Urothelium cell line (cell line): ENCODE measurements at places on chromosomes 12 and 14.
A peak's percentile ranks its signal among the peaks of the same experiment; 100 is the strongest.

GRCh38 chr14:68426661-68427549, 366.0 kb downstream of the ZFP36L1 start:
- no peak for DNase-seq

GRCh38 chr12:4421590-4422031, 24.0 kb downstream of the FGF6 start:
- peak; percentile 73 for DNase-seq

DNA sequence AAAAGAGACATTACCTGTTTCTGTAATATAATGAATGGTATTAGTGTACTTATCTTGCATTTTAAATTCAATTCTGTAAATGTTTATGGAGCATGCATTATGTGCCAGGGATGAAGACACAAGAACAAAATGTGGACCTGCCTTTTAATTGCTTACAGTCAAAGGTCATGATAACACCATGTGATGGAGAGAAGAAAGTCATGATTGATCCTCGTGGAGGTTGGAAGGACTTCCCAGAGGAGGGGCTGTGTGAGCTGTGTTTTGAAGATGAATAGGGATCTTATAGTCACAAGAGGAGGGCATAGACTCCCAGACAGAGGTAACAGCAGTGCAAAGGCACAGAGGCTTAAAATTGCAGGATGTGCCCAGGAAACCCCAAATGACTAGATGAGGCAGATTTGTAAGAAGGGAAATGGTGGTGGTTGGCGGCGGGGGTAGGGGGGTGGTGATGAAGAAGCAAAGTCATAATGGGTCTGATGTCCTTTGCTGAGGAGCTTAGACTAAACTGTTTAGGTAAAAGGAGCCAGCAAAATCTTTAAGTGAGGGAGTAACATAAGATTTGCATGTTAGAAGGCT, 151.5 kb downstream of the PRKCH start:
- no peak for DNase-seq

DNA sequence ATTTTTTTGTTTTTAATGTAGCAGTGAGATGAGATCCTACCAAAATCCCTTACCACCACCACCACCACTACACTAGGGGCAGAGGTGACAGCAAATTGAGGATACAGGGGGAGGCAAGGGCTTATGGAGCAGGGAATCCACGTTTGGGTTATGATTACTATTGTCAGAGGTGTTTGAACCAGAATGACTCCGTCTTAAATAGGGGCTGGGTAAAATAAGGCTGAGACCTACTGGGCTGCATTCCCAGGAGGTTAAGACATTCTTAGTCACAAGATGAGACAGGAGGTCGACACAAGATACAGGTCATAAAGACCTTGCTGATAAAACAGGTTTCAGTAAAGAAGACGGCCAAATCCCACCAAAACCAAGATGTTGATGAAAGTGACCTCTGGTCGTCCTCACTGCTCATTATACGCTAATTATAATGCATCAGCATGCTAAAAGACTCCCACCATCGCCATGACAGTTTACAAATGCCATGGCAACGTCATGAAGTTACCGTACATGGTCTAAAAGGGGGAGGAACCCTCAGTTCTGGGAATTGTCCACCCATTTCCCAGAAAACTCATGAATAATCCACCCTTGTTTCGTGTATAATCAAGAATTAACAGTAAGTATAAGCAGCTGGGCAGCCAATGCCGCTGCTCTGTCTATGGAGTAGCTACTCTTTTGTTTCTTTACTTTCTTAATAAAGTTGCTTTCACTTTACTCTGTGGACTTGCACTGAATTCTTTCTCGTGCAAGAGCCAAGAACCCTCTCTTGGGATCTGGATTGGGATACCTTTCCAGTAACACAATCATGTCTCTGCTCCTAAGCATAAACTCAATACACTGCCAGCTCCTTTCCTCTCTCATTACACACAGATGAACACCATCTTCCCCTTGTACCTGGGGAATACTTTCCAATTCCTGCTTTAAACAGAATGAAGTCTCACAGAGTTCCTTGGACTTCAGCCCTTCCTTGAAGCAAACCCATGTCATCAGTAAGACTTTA, 16.7 kb upstream of the CRY1 start:
- DNase-seq: no peak

DNA sequence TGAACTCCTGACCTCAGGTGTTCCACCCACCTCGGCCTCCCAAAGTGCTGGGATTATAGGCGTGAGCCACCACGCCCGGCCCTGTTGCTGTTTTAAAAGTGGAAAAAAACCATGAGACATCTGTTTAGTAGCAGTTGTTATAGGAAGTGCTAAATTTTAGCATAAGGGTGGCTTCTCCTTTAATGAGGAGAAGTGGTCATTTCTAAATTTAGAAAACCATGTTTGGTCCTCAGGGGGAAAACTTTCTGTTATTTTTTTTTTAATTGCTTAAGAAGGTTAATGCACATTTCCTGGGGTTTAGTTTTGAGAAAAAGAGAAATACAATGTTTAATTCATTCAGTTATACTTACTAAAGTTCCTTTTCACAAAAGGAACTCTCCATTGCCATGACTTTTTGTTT, 102.1 kb downstream of the MYRFL start:
- no peak for DNase-seq

GRCh38 chr14:43249116-43249515, 1258.0 kb downstream of the FSCB start:
- no peak for DNase-seq

GRCh38 chr14:100748944-100749343, 22.3 kb downstream of the DLK1 start:
- DNase-seq: no peak

GRCh38 chr14:87133073-87133801, 859.7 kb downstream of the GALC start:
- DNase-seq: peak; percentile 83

GRCh38 chr12:106037524-106038298, 101.0 kb downstream of the NUAK1 start:
- DNase-seq: no peak

GRCh38 chr12:52506858-52507715, 13.1 kb downstream of the KRT5 start:
- DNase-seq: peak; percentile 70

- no peak for DNase-seq
Observed at GRCh38 chr12:88501972-88502938, 78.0 kb downstream of the KITLG start.

- DNase-seq: no peak
Observed at GRCh38 chr12:37545759-37546158, 770.8 kb upstream of the ALG10B start.

GRCh38 chr12:26244503-26244902, 49.1 kb downstream of the SSPN start:
- DNase-seq: no peak

DNA sequence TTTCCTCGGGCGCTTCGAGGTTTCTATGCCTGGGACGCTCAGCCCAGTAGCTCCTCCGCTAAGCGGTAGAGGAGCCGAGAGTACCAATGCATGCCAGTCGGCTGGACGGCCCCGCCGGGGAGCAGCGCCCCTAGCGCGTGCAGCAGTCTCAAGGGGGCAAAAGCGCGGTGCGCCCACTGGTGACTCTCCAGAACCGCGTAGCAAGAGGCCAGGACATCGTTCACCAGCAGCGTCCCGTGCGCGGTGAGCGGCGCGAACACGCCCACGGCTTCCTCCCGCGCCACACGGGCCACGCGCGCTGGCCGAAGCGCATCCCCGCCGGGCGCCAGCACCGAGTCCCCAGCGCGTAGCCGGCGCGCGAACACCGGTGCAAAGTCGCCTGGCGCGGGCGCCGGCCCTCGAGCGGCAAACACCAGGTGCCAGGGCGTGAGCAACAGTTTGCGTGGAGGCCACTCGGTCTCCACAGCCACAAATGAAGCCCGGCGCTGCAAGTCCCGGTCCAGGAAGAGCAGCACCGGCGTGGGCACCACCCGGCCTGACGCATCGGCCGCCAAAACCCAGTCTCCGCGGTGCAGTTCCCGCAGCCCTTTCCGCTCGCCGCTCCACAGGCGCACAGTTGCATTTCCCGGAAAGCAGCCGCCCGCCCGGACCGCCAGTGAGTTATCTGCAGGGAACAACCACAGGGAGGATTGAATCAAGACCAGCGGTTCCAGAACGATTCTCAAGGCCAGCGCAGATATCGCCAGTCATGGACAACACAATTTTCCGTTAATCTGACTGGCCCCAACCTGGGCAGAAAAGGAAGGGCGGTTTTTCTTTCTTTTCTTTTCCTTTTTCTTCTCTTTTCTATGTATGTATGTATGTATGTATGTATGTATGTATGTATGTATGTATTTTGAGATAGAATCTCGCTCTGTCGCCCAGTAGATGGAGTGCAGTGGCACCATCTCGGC, 4.5 kb downstream of the DHH start:
- no peak for DNase-seq

DNA sequence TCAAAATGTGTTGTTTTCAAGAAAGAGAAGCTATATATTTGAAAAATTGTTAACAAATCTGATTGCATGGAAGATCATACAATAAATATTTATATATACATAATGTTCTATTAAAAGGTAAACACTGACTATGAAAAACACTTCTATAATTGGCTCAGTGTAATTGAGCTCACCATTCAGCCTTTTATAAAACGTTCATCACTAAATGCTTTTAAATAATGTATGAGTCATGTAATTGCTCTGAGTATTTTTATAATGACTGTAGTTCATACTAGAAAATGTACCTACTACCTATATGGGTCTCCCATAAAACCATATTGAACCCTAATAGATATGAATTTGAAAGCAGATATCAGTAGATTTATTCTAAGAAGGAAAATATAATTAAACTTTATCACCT, 240.4 kb upstream of the MGAT4C start:
- DNase-seq: no peak

DNA sequence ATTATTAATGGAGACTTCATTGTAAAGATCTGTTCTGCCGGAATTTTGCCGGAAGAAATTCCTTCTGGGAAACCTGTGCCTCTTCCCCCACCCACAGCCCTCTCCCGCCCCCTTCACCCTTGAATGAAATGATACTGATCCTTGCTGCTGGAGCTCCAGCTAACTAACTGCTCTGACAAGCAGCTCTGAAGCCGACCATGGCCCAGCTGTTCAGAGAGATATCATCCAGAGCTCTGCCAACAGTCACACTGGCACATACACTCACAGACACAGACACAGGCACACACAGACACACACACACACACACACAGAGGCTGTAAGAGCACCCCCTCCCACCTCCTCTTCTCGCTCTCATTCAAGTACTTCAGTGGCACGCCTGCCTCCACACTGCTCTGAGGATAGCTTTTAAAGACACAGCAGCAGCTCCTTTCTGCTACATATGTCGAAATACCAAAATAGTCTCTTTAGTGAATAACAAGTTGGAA, 88.6 kb downstream of the R3HDM2 start:
- no peak for DNase-seq

DNA sequence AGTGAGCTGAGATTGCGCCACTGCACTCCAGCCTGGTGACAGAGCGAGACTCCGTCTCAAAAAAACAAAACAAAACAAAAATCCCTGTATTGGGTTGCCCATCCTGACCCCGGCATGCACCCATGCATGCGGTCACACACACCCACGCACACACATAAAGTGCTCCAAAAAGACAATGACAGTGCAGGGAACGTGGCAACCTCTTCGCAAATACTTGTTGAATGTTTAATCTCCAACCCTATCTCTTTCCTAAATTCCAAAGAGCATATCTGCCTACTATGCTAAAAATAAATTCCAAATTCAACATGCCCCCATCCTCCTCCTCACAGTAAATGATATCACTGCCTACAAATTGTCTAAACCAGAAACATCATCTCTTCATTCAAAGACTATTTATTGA, 13.5 kb downstream of the SLC7A7 start:
- no peak for DNase-seq

DNA sequence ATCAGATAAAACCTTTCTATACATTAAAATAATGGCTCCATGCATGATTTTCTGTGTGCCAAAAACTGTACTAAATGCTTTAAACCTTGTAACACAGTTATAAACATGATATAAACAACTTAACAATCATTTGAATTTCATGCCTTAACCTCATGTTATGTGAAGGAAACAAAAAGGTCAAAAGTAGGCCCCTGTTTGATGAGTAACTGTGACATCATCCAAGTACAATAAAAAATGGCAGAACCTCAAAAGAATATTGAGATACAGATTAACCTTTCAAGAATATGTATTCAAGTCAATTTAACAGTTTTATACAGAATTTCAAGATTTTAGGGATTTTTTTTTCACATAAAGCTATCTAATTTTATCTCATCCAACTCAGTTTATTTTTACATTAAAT, 310.7 kb upstream of the DCN start:
- no peak for DNase-seq

DNA sequence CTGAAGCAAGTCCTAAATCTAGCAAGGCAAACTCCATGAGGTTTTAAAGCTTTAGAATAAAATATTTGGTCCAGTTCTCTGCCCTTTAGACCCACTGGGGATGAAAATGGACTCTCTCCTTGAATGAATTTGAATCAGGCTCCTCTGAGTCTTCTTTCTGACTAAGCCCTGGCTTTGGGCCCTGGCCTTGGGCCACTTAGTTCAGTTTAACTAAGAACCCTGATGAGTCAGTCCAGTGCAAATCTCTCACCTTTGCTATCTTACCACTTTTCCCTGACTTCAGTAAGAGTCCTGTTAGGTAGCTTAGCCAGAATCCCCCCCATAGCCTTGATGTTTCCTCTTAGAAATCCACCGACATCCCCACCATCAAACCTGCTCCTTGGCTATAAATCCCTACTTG, 427.5 kb downstream of the SNAPC1 start:
- DNase-seq: no peak

DNA sequence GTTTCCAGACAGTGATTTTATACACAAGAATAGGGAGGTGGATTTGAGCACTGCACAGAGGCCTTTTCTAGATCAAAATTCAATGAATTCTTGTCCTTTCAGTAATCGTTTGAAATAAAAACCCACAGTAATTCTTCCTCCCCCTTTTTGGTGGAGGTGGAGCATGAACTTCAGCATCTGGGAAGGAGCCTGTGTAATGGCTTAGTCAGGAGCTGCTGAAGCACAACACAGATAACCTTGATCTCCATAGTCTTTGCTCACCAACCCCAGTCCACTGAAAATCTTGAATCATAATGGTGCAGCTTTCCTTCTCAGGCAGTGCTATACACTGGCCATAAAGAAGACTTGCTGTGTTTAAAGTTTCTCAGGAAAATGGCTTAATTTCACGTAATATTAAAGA, 6.4 kb upstream of the TBPL2 start:
- peak; percentile 74 for DNase-seq

GRCh38 chr12:38850461-38850860, 54.9 kb downstream of the CPNE8 start:
- DNase-seq: no peak

DNA sequence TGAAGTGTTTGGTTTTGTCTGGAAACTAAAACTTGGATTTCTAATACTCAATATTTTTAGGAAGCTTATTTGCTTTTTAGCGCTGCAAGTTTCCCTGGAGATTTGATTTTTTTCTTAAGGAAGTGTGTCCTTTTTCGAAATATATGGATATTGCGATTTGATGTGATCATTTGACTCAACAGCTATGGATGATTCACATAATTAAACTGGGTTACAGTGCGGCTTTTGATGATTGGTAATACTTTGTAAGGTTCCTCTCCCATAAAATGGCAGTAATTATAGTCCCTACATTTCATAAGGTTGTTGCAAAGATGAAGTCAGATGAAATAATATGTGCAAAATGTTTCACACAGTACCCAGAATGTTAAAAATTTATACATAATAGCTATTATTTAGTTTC, 13.1 kb downstream of the LDHB start:
- no peak for DNase-seq
